ENCODE measurements at places on chromosomes 7 and 10.

DNA sequence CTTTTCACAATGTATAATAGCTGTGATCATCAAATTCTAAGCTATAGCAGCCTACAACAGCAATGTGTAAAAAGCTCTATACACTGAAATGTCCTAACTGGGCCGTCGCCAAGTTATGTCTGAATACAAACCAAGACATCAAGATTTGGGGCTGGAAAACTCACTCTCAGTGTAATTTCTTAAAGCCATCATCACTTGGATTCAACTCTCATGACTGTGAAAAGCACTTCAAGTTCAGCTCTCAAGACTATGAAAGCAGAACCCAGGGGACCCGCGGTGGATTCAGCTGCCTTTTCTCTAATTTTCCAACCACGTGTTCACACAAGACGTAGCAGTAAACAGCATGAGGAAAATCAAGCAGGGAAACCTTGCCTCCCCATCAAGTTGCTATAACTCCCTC is 15.8 kb upstream of the ZNRF2 start:
- DNase-seq, result no peak

DNA sequence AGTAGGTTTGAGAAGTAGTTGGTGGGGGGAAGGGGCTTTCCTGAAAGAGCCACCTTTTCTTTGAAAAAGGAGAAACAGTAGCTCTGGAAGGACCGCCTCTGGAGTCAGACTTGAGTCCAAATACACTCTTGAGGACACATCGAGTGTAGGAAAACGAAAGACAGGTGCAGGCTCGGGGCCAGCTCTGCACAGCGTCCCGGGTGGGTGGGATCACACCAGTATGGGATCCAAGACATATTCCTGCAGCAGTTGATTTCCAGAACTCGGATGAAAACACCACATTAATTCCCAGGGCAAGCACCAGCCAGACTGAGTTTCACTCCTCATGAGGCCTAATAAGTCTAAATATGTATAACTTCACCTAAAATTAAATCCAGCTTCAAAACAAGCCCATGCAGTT is 61.4 kb downstream of the ASB13 start:
- no peak for DNase-seq

GRCh38 chr7:130216750-130217149 is 9.1 kb downstream of the SSMEM1 start:
- no peak for DNase-seq

- no peak for DNase-seq
These were observed 202.8 kb upstream of the CXCL12 start for GRCh38 chr10:44587488-44588318.

DNA sequence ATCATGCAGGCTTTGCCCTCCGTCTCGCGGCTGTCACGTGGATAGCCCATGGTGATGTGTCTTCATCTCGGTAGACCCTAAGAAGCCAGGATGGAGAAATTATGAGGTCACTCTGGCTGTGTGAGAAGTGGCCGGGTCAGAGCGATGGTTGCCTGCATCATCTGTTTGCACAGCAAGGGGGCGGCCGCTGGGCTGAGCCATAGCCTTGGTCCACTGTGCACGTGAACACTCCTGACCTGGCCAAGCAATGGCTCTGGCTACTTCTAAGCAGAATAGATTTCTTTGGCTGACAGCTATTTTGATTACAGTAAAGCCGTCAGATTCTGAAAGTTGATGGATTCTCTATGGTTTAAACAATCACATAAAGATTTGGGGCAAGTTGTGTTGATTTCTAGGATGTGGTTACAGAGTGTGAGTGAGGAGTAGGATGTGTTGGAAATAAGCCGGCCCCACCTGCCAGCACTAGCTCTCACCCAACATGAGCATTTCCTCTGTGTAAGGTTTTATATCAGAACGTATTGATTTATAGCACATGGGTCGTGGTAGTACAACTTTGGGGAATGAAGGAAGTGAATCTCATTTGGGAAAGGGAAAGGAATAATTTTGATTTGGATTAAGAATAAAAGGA is 214.4 kb upstream of the GPR26 start:
- DNase-seq, result no peak

DNA sequence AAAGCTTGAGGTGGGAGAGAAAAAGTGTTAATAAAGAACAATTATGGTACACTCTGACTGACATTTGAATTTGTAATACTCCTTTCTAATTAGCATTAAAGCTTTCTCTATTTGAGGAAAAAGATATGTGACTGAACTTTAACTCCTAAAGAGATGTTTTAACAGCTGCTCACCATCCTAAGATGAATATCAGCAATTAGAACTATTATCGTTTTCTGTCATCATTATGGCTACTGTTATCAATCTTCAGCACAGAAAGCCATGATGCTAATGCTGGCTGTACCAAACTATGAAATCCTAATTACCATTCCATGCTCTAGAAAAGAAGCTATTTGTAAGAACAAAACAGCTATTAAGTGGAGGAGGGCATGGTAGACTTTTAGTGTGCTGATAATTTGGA is 228.8 kb upstream of the CSTF2T start:
- no peak for DNase-seq

DNA sequence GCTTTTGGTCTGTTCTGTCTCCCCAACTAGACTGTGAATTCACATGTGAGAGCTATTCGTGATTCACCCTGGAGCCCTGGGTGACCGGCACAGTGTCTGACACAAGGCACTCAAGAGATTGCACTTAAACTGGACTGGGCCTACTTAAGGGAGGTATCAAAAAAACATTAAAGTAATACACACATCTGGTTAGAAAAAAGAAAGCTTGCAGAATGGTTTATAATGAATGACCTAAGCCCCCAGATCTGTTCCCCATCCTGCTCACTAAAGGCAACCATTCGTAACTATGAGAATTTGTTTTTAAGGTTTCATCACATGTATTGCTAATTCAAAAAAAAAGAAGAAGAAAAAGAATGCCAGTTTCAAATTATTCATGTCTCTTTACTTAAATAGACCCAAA is 74.5 kb downstream of the DGKI start:
- DNase-seq, result no peak

DNA sequence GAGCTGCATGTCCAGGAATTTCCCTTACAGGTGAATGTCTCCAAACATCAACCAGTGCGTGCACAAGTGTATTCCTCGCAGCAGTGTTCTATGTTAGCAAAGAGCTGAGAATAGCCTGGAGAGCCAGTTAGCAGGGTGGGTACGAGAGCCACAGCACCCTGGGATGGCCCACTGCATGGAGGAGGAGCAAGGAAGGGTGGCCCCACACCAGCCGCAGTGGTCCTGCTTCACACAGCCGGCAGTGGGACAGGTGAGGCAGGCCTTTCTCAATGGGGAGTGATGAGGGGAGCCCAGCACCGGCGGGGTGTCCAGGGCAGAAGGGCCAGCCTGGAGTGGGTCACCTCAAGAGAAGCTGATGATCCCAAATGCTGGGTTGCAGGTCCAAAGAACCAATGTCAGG is 240.7 kb downstream of the TCERG1L start:
- peak; percentile 84 for DNase-seq

DNA sequence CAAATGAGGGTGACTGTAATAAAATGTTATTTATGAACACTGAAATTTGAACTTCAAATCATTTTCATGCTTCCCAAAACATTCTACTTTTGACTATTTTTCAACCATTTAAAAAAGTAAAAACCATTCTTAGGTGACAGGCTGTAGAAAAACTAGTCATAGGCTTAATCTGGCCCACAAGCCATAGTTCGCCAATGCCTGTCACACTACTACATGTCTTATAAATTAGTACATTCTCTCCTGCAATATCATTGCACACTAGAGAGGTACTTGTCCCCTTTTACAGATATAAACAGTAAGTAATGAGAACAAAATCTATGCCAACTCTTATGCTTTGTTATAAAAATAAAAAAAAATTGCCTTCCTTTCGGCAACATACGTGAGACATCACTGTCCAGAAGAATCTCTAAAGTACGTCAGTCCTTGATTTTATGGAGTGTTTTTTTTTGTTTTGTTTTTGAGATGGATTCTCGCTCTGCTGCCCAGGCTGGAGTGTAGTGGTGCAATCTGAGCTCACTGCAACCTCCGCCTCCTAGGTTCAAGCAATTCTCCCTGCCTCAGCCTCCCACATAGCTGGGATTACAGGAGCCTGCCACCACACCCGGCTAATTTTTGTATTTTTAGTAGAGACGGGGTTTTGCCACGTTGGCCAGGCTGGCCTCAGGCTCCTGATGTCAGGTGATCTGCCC is 23.2 kb downstream of the UPF2 start:
- DNase-seq, result no peak

DNA sequence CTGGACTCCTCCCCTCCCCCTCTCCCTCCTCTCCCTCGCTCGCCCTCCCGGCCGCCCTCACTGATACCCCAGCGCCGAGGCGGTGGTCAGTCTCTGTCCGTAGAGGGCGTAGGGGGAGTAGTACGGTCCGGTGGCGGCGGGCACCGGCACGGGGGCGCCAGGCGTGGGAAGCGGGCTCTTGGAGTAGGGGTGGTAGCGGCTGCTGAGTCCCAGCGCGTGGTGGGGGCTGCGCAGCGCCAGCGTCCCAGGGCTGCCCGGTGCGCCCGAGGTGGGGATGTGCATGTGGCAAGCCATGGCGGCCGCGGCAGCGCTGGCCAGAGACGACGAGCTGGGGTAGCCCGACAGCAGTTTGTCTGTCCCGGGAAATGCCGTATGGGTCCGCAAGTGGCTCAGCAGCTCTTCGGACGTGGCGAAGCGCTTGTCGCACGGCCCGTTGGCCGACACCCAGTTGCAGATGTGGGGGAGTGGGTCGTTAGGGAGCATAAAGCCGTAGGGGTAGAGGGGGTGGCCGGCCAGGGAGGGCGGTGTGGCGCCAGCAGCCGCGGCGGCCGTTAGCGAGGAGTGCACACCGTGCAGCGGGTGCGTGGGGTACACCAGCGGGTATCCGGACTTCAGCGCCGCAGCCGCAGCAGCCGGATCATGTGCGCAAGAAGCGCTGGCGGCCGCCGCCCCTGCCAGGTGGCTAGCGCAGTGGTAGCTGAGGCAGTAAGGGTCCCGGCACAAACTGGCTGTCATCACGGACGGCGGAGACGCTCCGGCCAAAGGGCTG is 2.7 kb downstream of the ZNF503 start:
- no peak for DNase-seq

All from lower leg skin (tissue), 4 donors.